ENCODE measurements at places on chromosomes 5 and 9.

- no peak for DNase-seq
Observed at GRCh38 chr5:93588352-93589151, 5.5 kb downstream of the NR2F1 start.

GRCh38 chr5:89967771-89968444 is 441.6 kb downstream of the CETN3 start:
- no peak for DNase-seq

- peak; percentile 28 for DNase-seq
Observed at GRCh38 chr5:35202319-35203111, 27.8 kb downstream of the PRLR start.

DNA sequence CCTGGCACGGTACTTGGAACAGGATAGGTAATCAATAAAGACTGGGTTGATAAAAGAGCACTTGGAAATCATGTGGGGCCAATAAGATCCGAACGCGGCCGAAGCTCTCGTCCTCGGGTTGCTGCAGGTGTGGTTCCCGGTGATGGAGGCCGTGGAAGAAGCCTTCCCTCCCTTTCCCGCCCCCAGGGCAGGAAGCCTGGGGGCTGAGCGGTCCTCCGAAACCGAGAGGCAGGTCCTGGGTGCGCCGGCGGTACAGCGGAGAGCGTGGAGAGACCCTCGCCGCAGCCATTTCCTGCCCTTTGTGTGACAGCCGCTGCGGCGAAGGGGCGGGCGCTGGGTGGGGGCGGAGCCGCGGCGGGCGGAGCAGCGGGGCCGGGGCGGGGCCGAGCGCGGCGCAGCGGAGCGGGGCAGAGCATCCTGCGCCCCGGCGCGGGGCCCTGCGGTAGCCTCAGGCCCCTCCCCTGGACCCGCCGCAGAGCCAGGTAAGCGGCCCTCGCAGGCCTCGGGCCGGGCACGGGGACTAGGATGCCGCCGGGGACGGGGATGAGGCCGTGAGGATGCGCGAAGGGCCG is at the start of gene CYFIP2:
CYFIP2 (plus strand) TSS at position 410 of the 572 bp plus-strand sequence. CDS start 19,239 bp downstream, outside the sequence.
- DNase-seq: peak; percentile 73

DNA sequence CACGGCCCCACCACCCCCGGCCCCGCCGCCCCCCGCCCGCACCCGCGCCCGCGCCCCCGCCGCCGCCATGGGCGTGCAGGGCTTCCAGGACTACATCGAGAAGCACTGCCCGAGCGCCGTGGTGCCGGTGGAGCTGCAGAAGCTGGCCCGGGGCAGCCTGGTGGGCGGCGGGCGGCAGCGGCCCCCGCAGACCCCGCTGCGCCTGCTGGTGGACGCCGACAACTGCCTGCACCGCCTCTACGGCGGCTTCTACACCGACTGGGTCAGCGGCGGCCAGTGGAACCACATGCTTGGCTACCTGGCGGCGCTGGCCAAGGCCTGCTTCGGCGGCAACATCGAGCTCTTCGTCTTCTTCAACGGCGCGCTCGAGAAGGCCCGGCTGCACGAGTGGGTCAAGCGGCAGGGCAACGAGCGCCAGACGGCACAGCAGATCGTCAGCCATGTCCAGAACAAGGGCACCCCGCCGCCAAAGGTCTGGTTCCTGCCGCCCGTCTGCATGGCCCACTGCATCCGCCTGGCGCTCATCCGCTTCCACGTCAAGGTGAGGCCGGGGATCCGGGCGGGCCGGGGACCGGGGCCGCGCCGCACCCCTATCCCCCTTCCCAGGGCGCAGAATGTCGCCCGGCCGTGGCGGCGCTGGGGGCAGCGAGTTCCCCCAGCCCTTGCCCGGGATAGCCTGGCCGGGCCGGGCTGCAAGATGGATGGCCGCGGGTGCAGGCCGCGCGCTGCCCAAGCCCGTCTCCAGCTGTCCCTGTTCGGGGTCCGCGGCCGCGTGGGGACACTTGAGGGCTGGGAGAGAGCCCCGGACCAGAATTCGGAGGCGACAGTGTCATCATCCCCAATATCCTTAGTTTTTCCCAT is 594 bp downstream of the FAM120A start:
- DNase-seq: peak; percentile 15

- DNase-seq: no peak
Observed at GRCh38 chr5:32259033-32259432, 53.7 kb downstream of the MTMR12 start.

DNA sequence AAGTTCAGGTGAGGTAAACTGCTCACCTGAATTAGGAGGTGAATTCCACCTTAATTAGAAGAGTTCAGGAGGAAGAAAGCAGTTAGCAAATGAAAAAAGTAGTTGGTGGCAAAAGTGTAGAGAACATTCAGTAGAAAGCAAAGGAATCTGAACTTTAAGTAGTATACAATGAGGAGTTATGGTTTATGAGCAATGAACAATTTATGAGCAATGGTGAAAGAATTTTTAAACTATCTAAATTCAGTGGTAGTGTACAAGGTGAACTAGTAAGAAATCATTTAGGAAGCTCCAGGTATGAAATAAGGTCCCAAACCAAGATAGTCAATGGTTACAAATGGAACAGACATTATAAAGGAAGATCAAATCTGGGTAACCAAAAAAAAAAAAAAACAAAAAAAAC is 3.1 kb downstream of the CETN3 start:
- DNase-seq: no peak

- no peak for DNase-seq
Observed at GRCh38 chr9:18863791-18864190, 169.2 kb downstream of the SAXO1 start.

- no peak for DNase-seq
Observed at GRCh38 chr9:112726428-112726827, 8.5 kb upstream of the INIP start.

- DNase-seq: no peak
Observed at GRCh38 chr5:138697720-138698360, 55.4 kb upstream of the CTNNA1 start.

DNA sequence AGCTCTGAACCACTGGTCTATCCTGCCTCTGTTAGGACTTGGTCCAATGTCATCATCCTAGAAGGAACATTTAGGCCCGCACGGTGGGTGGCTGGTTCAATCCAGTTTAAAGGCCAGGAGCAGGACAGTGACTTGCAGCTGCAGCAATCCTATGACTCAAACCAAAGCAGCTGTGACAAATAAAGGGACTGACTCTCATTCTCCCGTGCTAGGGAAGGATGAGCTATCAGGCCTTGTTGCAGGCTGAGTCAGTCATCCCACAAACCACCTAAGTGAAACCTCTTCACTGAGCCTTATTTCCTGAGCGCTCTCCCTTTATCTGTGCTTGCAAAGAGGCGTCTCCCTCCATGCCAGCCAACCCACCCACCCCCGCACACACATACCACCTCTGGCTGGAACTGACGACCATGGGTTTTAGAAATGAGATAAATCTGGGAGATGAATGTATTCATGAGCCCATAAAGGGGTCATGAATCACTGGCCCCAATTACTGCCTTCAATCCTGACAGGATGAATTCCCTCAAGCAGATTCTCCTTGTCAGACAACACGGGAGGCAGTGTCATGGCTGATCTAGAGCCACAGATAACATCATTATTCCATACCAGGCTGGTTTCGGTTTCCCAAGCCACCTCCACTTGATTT is 93.4 kb downstream of the KCNIP1 start:
- DNase-seq: peak; percentile 11

DNA sequence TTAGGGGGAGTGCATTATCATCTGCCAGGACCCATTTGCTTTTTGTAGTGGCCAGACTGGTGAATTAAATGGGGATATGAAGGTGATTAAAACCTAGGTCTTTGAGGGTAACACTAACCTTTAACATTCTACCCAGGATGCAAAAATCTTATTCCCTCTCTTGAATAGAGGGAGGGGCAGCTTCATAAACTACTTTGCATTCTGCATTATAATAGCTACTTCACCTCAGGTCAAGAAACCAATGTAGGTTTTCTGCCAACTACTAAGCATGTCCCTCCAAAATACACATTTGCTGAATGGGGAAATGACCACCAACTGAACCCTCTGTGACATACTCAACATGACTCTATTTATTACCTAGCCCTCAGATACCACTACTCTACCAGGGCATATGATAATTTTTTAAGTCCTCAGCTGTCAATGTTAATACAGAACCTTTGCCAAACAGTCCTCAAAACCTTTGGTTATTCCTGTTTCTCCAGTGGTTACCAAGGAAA is 477.6 kb upstream of the CD180 start:
- DNase-seq: no peak

- DNase-seq: no peak
Observed at GRCh38 chr5:151825445-151825844, 53.7 kb downstream of the G3BP1 start.

DNA sequence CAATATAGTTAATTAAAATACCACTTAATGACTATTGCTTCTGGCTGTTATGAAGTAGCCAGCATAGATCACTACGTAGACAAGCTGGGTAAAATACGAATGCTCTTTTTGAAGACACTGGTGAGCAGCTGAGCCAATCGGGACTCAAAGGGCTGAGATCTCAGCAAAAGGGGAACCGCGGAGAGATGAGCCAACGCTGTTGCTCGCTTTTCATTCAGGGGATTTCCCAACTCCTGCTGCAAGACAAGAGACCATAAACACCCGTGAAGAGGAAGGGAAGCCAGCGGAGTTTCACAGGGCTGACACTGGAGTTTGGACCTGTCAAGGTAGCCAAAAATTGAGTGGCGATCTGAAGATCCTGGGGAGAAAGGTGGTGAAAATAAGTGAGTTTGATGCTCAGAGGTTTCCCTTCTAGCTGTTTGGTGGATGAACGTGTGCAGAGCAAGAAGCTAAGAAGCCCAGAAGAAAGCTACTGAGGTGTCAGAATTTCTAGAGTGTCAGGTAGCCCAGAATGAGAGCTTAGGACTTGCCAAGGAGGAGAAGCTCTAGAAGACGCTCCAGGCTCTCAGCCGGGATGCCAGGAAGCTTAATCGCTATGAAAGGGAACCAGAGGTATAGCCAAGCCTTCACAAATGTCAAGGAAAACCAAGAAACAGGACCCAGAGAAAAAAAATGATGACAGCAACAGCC is 79.6 kb upstream of the RNU6ATAC start:
- DNase-seq: no peak

GRCh38 chr5:34587355-34588241 is 68.5 kb upstream of the RAI14 start:
- no peak for DNase-seq

- no peak for DNase-seq
Observed at GRCh38 chr5:60585618-60586017, 114.3 kb downstream of the DEPDC1B start.

- no peak for DNase-seq
Observed at GRCh38 chr5:97100476-97100875, 41.9 kb downstream of the LIX1 start.

DNA sequence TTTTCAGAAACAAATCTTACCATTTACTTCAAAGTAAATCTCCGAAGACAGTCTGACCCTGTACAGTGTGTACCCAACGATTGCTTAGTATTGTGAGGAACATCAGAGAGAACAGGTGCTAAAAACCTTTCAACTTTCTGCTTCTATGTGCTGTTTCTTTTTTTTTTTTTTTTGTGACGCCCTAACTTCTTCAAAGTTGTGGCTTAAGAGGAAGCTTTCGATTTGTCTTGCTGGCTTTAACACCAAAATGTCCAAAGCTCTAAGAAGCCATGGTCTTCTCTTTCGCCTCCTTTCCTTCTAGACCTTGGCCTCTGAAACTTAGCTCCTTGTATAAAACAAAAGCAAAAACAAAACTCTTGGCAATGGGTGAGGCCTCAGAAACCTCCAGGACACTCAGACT is 1.2 kb downstream of the TNFSF8 start:
- DNase-seq: no peak

Data from stimulated activated CD8-positive, alpha-beta memory T cell treated with anti-CD3 and anti-CD28 coated beads, Interleukin-4, amount 100 ng/mL, for 24 hours (primary cell).